Fibroblast of skin of right quadriceps (primary cell): ENCODE measurements at places on chromosomes 5 and 9.
A peak's percentile ranks its signal among the peaks of the same experiment; 100 is the strongest.

- no peak for DNase-seq
Measured at GRCh38 chr5:125044491-125045282, 298.2 kb upstream of the ZNF608 start.

- no peak for DNase-seq
Measured at GRCh38 chr5:89388872-89389271, 505.9 kb upstream of the MEF2C start.

GRCh38 chr5:106962464-106963230 lies 708.1 kb downstream of the EFNA5 start:
- no peak for DNase-seq

GRCh38 chr5:77845324-77845646 lies 69.1 kb upstream of the TBCA start:
- no peak for DNase-seq

DNA sequence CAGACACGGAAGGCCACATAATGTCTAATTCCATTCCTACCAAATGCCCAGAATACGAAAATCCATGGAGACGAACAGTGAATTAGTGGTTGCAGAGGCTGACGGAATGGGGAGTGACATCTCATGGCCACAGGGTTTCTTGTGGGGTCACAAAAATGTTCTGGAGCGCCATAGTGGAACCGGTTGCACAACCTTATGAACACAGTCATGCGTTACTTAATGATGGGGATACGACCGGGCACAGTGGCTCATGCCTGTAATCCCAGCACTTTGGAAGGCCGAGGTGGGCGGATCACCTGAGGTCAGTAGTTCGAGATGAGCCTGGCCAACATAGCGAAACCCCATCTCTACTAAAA lies 26.0 kb upstream of the TTLL11 start:
- no peak for DNase-seq

DNA sequence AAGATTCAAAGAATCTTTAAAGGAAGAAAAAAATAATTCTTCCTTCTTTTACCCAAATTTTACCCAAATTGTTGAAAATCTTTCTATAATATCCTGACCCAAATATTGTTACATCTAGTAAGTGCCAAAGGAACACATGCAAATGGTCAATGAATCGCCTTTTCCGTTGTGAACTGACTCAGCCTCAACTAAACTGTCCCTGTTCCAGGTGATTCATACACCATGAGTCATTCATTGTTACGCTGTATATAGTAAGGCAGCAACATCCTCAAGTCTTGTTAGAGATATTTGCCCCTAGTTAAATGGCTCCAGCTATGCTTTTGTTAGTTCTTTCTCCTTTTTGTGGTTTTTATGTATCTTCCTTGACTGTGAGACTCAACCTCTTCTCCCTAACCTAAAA lies 9.7 kb downstream of the PTGER4 start:
- peak; percentile 93 for DNase-seq

- DNase-seq = no peak
Measured at GRCh38 chr9:95043826-95044225, 273.7 kb downstream of the FANCC start.

DNA sequence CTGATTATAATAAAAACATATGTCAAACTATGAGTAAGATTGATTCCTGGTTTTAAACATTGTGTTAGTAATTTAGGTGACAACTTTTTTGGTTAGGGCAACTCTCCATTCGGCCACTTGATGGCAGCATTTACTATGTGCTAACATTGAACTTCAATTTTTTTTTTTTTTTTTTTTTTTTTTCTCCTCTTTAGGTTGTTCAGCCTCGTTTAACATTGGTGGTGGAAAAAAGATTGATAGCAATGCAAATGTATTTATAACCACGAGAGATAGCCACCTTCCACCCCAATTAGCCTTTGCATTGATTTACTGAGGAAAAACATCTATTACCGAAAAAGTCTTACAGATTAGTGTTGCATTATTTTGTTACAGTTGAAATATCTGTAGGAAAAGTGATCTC lies 159.1 kb downstream of the CSNK1G3 start:
- DNase-seq = peak; percentile 46

- DNase-seq = no peak
Measured at GRCh38 chr9:110837401-110838005, 168.9 kb downstream of the MUSK start.
